ENCODE measurements at places on chromosomes 13 and 19.

GRCh38 chr19:5624741-5625278 lies 1.9 kb downstream of the SAFB start:
- no peak for DNase-seq

- no peak for DNase-seq
These were observed 96.6 kb downstream of the TEX26 start for GRCh38 chr13:31029102-31029501.

- no peak for DNase-seq
These were observed 13.8 kb downstream of the FGF21 start for GRCh38 chr19:48768994-48769713.

DNA sequence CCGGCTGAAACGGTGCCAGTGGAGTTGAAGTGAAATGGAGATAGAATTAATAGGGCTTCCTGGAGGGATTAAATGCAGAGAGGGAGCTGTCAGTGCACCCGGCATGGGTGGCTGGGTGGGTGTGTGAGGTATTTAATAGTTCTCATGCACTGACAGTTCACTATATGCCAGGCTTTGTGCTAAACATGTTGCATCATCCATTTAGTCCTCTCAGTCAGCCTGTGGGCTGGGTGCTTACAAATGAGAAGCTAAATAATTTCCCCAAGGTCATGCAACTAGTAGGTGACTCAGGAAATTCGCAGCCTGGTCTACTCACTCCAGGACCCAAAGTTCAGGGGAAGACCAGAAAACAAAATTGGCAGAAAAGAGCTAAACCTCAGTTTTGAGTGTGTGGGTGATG lies 63.5 kb upstream of the SPATA13 start:
- DNase-seq, result no peak

DNA sequence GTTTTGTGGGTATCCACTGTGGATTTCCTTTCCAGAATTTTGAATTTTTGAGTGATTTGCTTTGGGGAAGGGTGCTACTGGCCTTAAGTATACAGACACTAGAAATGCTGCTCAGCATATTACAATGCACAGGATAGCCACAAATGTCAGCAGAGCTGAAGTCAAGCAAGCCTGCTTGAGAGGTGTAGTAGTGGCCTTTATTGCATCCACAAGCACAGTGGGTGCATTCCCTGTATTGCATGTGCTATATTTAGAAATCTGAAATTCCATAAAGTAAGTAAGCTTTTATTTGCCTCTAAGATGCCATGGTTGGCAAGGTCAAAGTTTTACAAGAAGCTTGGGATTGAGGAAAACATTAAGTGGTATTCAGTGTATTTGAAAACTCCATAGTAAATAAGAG lies 79.5 kb upstream of the ZNF91 start:
- DNase-seq, result no peak

DNA sequence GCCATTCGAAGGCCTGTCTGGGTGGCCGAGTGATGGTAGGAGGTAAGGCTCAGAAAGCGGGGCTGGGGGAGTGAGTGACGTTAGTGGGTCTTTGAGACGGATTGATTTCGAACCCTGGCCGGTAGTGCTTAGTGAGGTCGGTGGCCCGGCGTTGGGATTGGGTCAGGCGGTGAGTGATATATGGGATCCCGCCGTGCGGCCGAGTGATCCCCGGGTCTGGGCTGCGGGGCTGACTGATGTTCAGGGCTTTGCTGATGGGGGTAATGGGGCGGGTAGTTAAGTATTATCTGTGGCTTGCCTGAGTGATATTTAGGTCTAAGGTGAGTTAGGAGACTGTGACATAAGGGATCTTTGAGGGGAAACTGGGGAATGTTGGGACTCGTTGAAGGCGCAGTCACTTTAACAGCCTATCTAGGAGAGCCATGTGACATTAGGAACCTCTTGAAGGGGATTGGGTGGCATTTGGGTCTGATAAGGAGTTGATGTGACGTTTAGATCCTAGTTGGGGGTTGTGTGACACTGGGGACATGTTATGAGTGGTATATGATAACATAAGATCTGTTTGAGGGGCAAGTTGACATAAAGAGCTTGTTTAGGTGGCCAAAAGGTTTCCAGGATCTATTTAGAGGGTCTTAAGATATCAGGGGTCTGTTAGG lies 543 bp downstream of the PSMC4 start:
- DNase-seq, result no peak

GRCh38 chr19:45010306-45010705 lies 9.0 kb downstream of the RELB start:
- no peak for DNase-seq

DNA sequence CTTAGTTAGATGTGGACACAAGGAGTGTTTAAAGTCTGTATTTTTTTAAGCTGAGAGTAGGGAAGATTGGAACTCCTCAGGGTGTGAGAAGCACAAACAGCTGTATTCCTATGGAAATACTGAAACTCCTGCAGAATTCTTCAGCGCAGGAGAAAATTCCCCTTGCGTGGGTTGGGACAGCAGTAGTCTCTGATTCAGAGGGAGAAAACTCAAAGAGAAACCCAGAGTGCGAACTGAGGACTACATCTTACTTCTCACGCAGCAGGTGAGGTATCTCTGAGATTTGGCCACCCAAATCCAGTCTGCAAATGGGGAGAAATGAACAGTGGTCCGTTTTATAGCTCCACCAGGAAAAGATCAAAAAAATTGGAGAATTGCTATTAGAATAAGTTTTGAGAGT lies 60.9 kb downstream of the FRY start:
- no peak for DNase-seq

GRCh38 chr13:85663856-85664255 lies 135.4 kb downstream of the SLITRK6 start:
- DNase-seq, result no peak

DNA sequence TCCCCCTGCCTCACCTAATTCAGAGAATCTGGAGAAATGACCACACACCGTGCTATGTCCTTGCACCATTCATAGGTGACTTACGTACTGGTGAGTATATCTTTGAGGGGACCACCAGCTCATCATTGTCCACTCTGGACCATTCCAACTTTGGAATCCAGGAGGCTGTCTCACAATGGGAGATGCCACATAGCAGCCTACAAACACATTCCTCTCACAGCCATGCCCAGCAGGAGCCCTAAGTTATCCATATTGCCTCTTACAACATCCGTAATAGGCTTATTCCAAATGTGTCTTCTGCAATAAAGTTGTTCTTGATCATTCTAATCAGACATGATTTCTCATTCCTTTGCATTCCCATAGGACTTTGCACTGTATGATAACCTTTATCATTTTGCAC lies 436.7 kb downstream of the EFNB2 start:
- DNase-seq, result no peak

- DNase-seq, result no peak
These were observed 557.0 kb downstream of the FGF9 start for GRCh38 chr13:22227895-22228294.

GRCh38 chr19:35211545-35212230 lies 16.9 kb downstream of the FAM187B start:
- DNase-seq, result no peak

DNA sequence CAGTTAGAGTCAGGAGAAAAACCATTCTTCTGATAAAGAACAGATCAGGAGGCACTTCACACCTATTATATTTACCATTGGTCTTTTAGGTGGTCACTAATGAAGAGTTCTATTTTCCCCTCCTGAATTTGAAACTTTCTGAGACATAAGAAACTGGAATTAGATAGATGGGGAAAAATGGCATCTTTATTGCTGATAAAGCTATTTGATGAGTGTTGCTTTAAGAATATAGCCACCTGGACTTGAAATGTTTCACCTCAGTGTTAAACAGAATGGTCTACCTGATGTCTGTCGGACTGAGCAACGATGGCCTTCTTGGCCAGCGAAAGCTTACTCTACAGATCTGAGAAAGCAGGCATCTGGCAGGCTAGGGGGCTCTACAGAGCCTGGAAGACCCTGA lies 107.0 kb downstream of the SLITRK5 start:
- DNase-seq, result no peak

GRCh38 chr19:40604171-40604646 lies 3.0 kb downstream of the LTBP4 start:
- DNase-seq, result no peak

DNA sequence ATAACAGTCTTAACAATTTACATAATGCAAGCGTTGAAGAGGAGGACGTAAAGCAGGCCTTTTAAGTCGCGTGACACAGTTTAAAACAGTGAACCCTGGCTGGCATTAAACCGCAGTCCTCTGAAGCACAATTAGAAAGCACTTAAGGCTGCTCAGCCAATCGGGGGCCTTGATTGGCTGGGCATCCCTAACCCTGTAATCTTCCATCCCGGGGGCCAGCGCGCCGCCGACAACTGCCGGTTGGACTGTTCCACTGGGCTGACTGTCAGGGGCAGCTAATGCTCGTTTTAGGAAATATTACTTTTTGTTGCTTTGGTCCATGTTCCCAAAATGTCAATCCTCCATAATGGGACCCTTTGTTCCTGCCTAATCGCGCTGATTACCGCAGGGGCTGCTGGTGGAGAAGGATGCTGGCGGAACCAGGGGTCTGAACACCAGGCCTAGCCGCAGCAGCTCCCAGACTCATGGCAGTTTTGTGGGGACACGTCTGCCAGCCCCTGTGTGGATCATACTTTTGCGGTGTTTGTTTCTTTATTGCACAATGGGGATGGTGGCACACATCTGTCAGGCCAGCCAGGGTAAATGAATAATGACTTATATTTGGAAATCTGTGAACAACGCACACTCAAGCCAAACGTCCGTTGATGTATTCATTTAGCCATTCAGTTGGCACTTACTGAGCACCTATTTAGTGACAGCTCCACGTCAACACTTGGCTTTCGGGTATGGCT lies 127.1 kb upstream of the SPACA7 start:
- DNase-seq, result no peak

- DNase-seq, result no peak
These were observed 1.1 kb upstream of the WTIP start for GRCh38 chr19:34480491-34480890.

- no peak for DNase-seq
These were observed 125.2 kb downstream of the LACC1 start for GRCh38 chr13:44004878-44005277.

DNA sequence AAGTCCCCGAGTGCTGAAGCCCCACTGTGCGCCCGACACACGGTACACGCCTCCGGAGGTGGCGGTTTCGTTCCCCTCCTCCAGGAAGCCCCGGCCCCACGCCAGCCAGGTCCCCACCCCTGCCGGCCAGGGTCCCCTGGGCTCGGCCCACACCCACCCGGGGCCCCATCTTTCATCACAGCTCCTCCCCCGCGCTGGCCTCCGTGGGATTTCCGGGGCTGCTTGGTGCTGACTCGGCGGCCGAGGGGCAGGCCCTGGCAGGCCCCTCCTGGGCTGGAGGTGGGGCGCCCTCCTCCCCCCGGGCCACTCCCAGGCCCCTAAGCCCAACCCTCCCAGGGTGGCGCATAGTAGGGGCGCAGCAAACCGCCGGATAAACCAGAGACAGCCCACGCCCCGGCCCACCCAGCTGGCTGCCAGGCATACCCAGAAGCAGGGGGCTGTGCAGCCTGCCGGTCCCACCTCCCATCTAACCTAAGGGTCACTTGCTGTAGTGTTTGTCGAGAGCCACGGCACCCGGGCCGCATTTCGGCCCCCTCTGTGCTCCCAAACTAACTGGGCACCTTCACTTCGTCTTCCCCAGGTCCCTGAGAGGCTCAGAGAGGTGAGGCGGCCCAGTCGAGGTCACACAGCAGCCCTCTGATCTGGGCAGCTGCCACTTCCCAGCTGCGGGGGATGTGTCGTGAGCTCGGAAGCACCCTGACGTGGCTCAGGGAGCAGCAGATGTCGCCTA lies 6.6 kb downstream of the ZBTB7A start:
- DNase-seq, result no peak

DNA sequence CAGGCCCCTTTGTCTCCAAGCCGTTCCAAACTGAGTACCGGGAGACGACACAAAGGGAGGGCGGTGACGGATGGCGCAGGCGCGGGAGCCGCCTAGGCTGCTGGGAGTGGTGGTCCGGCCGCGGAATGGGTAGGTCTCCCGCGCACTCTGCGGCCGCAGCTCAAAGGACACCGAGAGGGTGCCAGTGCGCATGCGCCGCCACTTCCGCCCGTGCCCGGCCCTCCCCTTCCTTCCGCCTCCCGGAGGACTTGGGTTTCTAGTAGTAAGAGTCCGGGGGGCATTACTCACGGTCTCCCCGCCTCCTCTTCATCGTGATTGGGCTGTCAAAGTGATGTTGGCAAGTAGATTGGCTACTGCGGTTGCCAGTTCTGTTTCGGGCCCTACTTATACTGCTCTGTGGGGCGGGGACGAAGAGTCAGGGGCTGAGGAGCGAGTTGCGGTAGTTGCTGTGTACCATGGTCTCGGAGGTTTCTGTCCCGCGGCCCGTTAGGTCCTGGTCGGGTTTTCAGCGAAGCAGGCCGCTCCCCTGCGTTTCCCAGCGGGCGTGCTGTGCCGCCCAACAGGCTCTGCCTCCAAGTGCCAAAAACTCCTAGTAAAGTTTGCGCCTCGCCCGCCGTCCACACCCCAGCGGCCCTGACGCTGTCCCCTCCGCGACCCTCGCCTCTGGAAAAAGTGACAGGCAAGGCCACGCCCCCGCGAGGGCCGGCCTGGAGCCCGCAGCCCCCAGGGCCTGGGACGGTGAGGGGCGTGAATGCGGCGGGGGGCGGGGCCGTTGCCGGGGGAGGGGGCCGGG lies 455 bp upstream of the ING1 start:
- DNase-seq, result peak; percentile 99

DNA sequence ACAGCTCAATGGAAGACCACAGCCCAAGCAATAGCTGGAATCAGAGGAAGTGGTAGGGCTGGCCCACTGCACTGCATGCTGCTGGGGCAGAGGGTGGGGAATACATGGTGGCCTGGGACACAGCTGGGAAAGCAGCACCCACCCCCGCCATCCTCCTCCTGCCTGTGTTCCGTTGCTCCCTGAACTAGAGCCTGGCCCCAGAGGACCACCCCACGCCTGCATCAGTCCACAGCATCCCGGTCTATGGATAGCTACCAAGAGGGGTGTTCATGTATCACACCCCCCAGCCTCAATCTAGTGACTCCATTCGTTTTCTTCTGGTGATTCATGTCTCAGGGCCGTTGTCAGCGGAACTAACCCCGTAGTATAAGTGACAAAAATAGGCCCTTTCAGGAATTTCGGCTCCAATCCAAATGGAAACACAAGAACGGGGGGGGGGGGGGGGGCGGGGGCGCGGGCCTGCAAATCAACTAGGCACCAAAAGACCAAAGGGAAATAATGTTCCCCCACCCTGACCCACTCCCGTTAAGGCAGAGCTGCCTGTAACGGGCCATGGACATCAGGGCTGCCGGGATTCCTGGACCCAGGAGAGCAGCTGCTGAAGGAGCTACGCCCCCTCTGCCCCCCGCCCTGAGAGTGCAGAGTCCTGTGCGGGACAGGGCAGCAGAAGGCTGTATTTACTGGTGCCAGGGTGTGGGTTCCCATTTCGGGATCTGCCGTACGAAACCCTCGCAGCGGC lies 18.9 kb upstream of the EPHX3 start:
- DNase-seq, result no peak

GRCh38 chr19:42285988-42286348 lies 16.0 kb upstream of the PRR19 start:
- no peak for DNase-seq

GRCh38 chr13:42821437-42821836 lies 40.1 kb downstream of the FAM216B start:
- no peak for DNase-seq

All from hippocampal formation (tissue), 2 donors.